CD8-positive, alpha-beta memory T cell (primary cell): ENCODE measurements at places on chromosomes 11 and 22.

DNA sequence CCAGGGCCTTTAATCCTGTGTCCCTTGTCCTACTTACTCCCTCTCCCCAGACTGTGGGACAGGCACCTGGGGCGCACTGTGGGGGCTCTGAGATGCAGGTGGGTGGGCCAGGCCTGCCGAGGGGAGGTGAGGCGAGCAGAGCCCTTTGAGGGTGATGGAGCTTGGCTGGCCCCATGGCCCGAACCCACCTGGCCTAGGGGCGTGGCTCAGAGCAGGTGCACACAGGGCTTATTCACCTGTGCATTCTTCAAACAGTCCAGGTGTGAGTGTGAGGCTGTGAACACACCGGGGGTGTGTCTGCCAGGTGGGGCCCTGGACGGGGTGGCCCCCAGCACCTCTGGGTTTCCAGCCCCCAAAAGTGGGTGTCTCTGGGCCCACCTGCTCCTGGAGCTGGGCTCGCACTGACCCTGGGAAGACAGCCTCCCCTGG, 9.0 kb upstream of the MUC5AC start:
- DNase-seq, result no peak
- no peak overlapping the region for H3K4me3 ChIP-seq
- H3K36me3 ChIP-seq, result no peaks in the 10 kb centered on the region

DNA sequence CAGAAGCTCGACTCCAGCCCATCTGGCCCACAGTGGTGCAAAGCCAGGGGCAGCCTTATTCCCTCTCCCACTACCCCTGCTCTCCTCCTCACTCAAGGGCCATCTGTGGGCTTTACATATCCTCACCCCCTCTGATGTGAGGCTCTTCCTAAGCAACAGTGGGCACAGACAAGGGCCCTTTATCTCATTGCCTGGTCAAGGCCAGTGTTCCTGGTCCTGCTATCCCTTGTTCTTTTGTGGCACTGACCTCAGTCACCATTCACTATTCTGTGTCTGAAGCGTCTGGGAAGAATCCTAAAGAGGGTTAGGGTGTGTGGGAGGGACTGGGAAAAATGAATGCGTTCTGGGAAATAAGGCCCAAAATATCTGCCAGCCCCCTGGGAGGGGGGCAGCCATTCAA, 7.3 kb downstream of the DNAL4 start:
- DNase-seq, result no peak
- no peaks in the 10 kb centered on the region for H3K36me3 ChIP-seq
- H3K27me3 ChIP-seq, result no peaks in the 10 kb centered on the region
- H3K27ac ChIP-seq, result peak overlapping the region; percentile 43
- H3K4me3 ChIP-seq, result no peak overlapping the region

DNA sequence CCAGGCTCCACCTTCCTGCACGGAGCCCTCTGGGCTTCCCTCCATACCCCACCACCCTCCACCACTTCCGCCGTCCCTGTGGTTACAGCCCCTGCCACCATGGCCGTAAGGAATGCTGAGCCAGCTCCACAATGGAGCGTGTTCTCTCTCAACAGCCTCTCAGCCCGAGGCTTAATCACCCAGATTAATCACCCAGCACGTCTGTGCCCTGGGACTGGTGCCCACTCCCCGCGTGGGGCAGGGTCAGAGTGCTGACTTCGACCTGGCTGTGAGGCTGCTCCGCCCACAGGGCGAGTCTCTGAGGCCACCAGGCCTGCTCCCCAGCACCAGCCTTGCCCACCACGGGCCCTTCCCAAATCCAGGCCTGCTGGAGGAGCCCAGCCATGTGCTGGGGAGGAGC, 4.0 kb upstream of the TH start:
- H3K36me3 ChIP-seq, result no peaks in the 10 kb centered on the region
- H3K4me3 ChIP-seq, result no peak overlapping the region
- no peak for DNase-seq
- no peak overlapping the region for H3K27ac ChIP-seq
- H3K4me1 ChIP-seq, result no peaks in the 10 kb centered on the region

- peak; percentile 24 for DNase-seq
- H3K36me3 ChIP-seq, result no peaks in the 10 kb centered on the region
- H3K27me3 ChIP-seq, result no peaks in the 10 kb centered on the region
- H3K27ac ChIP-seq, result no peak overlapping the region
Observed at GRCh38 chr11:36564376-36565030, 3.3 kb upstream of the RAG1 start.

DNA sequence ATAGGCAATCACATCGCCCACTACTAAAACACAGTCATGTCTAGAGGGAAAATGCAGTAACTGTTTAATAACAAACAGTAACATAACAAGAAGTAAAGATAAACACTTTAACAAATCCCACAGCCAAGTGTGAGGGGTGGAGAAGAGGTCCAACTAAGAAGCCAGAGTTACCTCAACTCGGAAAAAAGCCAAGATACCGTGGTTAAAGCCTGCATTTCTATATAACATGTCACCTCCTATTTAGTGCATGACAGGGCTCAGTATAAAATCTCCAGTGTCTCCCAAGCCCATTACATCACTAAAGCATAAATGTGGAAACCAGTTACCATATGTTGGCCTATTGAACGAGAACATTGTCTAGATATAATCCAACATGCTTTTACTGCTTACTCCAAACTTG, 281.7 kb downstream of the LRRC4C start:
- H3K27me3 ChIP-seq, result no peaks in the 10 kb centered on the region
- no peak for DNase-seq
- no peak overlapping the region for H3K4me3 ChIP-seq

DNA sequence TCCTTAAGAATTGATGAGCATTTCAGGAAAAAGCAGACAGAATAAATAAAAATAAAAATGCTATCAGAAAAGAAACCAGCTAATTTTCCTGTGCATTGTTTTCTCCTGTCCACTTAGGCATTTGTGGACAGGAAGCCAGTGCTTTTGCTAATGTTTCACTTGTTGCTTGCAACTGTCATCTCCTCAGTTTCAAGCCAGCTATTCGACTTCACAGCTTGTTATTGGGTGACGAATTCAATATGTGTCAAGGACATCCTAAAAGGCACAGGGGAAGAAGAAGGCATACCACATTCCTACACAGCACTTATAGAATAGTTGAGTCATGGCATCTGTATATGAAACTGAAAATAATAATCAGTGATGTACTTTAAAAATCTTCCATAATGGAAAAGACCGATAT, 530.6 kb upstream of the KIRREL3 start:
- no peaks in the 10 kb centered on the region for H3K4me1 ChIP-seq
- no peaks in the 10 kb centered on the region for H3K27me3 ChIP-seq
- H3K27ac ChIP-seq, result no peak overlapping the region
- DNase-seq, result no peak
- H3K4me3 ChIP-seq, result no peak overlapping the region

- H3K27me3 ChIP-seq, result no peaks in the 10 kb centered on the region
- peaks cover 39% of the 10 kb centered on the region for H3K4me1 ChIP-seq
- peaks cover 2% of the 10 kb centered on the region for H3K36me3 ChIP-seq
- peak overlapping the region; percentile 32 for H3K27ac ChIP-seq
Observed at GRCh38 chr22:41862160-41862529, 29.2 kb downstream of the SREBF2 start.

GRCh38 chr11:134725716-134726639, 313.9 kb upstream of the B3GAT1 start:
- H3K4me1 ChIP-seq, result no peaks in the 10 kb centered on the region
- no peak overlapping the region for H3K27ac ChIP-seq
- H3K27me3 ChIP-seq, result no peaks in the 10 kb centered on the region

- H3K4me3 ChIP-seq, result no peak overlapping the region
- H3K4me1 ChIP-seq, result no peaks in the 10 kb centered on the region
- no peak overlapping the region for H3K27ac ChIP-seq
- DNase-seq, result no peak
Observed at GRCh38 chr11:61602775-61603569, 22.1 kb upstream of the SYT7 start.

DNA sequence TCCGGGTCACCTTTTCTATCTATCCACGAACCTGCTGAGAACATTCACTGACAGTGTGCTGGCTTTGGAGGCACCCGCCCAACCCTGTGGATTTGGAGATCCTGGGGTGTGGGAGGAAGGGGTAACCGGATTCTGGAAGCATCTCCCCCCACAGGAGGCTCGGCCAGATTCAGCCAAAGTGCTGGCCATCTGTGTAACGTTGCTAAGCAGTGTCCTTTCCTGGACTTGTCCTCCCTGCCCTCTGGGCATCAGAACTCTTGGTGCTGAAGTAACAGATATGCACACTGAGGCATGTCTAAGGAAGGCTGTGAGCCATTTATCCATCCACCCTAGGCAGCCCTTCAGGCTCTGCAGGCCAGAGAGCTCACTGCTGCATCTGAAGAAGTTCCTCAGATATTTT, 85.7 kb downstream of the SNX19 start:
- H3K27me3 ChIP-seq, result no peaks in the 10 kb centered on the region
- H3K4me1 ChIP-seq, result no peaks in the 10 kb centered on the region
- H3K4me3 ChIP-seq, result no peak overlapping the region
- H3K36me3 ChIP-seq, result no peaks in the 10 kb centered on the region
- no peak for DNase-seq
- no peak overlapping the region for H3K27ac ChIP-seq

- H3K4me1 ChIP-seq, result peaks cover 7% of the 10 kb centered on the region
- H3K27ac ChIP-seq, result peak overlapping the region; percentile 51
- H3K27me3 ChIP-seq, result no peaks in the 10 kb centered on the region
- no peaks in the 10 kb centered on the region for H3K36me3 ChIP-seq
- H3K4me3 ChIP-seq, result peak overlapping the region; percentile 81
- DNase-seq, result peak; percentile 51
Observed at GRCh38 chr11:108592591-108593213, 866 bp downstream of the EXPH5 start.

DNA sequence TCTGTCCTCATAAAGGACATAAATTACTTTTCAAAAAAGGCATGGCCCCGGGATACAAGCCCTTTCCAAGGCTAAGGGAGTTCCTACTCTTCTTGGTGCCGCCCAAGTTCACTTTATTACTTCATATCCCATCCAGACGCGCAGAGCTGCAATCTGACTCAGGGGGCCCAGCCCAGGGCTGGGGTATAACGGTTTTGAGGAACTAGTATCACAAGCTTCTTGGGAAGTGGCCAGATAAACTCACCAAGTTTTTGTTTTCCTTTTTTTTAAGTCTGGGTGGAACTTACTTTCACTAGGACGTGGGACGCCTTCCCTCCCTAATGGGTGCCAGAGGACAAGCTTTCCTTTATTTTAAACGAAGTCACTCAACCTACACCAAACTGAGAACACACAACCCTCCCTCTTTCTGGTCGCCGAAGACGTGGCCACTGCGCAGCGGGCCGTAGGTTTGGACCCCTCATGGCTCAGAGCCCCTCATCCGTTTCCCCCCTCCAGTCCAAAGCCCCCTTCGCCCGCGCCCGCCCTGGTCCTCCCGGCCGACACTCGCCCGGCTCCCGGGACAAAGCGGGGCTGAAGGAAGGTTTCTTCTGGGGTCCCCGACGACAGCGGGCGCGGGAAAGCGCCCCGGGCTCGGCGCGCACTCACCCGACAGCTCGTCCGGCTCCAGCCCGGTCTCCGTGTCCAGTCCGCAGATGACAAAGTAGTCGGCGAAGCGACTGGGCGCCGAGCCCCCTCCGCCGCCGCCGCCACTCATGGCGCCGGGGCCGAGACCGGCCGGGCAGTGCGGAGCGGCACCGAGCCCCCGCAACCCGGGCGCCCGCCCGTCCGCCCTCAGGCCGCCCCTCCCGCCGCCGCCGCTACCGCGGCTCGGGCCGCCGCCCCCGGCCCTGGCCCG, 587 bp downstream of the DENND5A start:
- H3K4me1 ChIP-seq, result peaks cover 25% of the 10 kb centered on the region
- H3K4me3 ChIP-seq, result peak overlapping the region; percentile 81
- H3K36me3 ChIP-seq, result no peaks in the 10 kb centered on the region
- H3K27ac ChIP-seq, result peak overlapping the region; percentile 63

GRCh38 chr11:74024261-74025029, 15.6 kb upstream of the UCP3 start:
- no peak overlapping the region for H3K27ac ChIP-seq
- no peaks in the 10 kb centered on the region for H3K36me3 ChIP-seq
- H3K27me3 ChIP-seq, result no peaks in the 10 kb centered on the region
- no peak for DNase-seq

DNA sequence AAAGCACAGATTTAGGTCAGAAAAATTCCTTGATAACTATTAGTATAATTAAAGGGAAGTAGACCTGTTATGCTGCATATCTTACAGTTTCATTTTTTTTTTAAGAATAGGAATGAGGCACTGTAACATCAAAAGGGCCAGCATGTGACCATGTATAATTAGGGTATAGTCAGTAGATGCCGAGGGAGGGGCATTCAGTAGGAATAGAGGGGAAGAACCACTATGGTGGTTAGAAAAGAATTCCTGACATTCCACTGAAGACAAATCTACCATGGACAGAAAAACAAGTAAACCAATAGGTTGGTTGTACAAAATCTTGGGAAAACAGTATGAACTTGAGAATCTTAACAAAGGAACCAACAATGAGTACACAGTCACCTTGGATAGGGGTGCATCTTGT, 78.4 kb upstream of the CCDC179 start:
- H3K27me3 ChIP-seq, result no peaks in the 10 kb centered on the region
- DNase-seq, result no peak
- H3K36me3 ChIP-seq, result no peaks in the 10 kb centered on the region
- no peak overlapping the region for H3K27ac ChIP-seq

- no peak overlapping the region for H3K27ac ChIP-seq
- no peaks in the 10 kb centered on the region for H3K27me3 ChIP-seq
- H3K36me3 ChIP-seq, result no peaks in the 10 kb centered on the region
- H3K4me3 ChIP-seq, result no peak overlapping the region
- H3K4me1 ChIP-seq, result no peaks in the 10 kb centered on the region
- DNase-seq, result no peak
Observed at GRCh38 chr11:72921028-72921716, 107.0 kb downstream of the ATG16L2 start.

DNA sequence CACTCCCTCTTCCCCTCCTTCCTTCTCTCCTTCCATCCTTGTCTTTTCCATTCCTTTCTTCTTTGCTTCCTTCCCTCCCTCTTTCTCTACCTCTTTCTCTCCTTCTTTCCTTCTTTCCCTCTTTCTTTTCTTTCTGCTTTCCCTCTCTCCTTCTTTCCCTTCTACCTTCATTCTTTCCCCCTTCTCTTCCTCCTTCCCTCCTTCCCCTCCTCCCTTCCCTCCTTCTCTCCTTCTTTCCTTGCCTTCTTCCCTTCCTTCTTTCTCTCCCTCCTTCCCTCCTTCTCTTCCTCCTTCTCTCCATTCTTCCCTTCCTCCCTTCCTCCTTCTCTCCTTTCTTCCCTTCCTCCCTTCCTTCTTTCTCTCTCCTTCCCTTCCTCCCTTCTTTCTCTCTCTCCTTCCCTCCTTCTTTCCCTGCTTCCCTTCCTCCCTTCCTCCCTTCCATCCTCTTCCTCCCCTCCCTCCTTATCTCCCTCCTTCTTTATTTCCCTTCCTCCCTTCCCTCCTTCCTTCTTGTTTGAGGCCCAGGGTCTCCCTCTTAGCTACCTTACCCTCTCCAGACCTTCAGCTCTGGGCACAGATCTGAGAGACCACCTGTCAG, 77.0 kb downstream of the BUD13 start:
- H3K36me3 ChIP-seq, result no peaks in the 10 kb centered on the region
- no peak overlapping the region for H3K27ac ChIP-seq
- H3K4me1 ChIP-seq, result no peaks in the 10 kb centered on the region
- no peak overlapping the region for H3K4me3 ChIP-seq
- no peak for DNase-seq

GRCh38 chr11:111123463-111124398, 121.8 kb upstream of the POU2AF2 start:
- no peak overlapping the region for H3K27ac ChIP-seq
- no peaks in the 10 kb centered on the region for H3K4me1 ChIP-seq
- H3K36me3 ChIP-seq, result no peaks in the 10 kb centered on the region
- H3K27me3 ChIP-seq, result no peaks in the 10 kb centered on the region
